ENCODE measurements at places on chromosomes 3 and 15. TPM values are rescaled to one million over a fixed set of nuclear protein-coding genes. Genes with fewer than 3 reads are reported as not detected.

GRCh38 chr15:101255615-101256241 lies 3.9 kb upstream of the CHSY1 start:
- DNase-seq = no peak

Gene RPL32
- total RNA-seq = 1,890 TPM

GRCh38 chr3:69460034-69460433 lies 74.1 kb upstream of the FRMD4B start:
- DNase-seq = no peak

GRCh38 chr3:123583561-123583960 lies 1.3 kb downstream of the HACD2 start:
- DNase-seq = no peak

DNA sequence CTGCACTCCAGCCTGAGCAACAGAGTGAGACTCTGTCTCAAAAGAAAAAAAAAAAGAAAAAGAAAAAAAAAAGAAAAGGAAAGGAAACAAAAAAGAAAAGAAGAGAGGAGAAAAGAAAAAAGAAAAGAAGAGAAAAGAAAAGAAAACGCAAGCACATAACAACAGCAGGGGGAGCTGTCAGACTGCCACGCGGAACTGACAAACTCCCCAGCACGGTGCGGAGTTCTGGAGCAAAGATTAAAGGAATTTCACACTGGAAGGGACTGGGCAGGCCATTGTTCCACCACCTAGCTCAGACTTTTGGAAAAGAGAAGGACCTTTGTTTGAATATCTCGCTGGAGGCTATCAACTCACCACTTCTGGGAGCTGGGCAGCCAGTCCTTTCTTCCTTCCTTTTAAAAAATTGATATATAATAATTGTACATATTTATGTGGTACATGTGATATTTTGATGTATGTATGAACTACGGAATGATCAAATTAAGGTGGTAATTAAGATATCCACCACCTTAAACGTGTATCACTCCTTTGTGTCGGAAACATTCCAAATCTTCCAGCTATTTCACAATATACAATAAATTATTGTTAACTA lies 40.5 kb downstream of the DPPA2 start:
- DNase-seq = peak; percentile 21

DNA sequence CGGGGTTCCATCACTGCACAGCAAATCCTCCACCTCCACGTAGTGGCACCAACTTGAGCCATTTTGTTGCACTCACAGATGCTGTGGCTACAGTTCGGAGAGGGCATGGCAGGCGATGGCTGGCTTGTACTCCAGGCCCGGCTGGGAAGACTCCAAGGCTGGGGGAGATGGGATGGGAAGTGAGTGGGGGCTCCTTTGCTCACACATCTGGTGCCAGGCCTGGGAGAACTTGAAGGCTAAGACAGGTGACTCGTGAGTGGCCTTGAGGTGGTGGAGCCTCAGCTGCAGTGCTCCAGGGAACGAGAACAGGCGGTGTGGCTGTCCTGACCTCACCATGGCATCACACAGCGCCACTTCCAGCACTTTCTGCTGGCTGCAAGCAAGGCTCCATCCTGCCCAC lies 87.9 kb downstream of the PLXNA1 start:
- no peak for DNase-seq

Gene AVEN
- total RNA-seq = 8.5 TPM

GRCh38 chr3:97161169-97161568 lies 346.8 kb downstream of the EPHA6 start:
- no peak for DNase-seq

GRCh38 chr3:73480187-73480672 lies 144.5 kb downstream of the PDZRN3 start:
- no peak for DNase-seq

DNA sequence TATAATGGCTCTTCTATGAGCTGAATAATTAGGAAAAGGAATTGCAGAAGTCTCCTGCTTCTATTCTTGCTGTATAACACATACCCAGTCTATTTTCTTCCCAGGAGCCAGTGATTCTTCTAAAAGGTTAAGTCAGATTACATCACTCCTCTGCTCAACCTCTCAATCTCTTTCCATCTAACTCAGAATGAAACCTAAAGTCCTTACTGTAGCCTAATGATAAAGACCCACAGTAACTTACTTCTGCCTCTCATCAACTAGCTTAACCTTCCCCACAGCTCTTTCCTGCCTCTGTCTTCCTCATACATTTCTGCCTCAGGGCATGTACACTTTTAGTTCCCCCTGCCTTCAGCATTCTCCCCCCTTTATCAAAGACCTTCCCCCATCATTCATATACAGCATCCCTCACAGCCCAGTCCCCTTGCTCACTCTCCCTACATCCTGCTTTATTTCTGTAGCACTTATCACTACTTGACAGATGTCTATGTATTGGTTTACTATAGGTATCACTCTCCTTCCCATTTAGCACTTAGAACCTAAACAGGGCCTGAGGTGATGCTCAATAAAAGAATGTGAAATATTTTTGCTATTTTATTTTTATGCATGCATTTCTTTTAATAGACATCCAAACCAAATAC lies 28.5 kb upstream of the CMTM6 start:
- DNase-seq = no peak

DNA sequence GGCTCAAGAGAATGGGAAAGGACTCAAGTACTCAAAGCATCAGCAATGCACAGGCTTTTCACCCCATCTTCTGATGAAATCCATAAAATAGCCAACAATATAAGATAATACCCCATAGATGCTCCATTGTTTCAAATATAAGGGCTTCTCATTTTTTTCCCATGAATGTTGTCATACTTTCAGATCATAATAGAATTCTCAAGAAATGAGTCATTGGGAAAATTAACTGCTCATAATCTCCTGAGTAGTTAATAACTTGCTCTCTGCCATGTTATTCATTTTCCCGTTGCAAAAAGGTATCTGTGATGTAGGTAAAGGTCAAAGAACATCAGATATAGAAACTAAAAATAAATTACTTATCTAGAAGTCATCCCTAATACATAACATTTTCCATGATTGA lies 121.9 kb downstream of the NSUN3 start:
- DNase-seq = no peak
